ENCODE measurements at places on chromosomes 6 and 20.

- no peak for DNase-seq
Observed at GRCh38 chr20:59569305-59569704, 35.0 kb upstream of the PHACTR3 start.

DNA sequence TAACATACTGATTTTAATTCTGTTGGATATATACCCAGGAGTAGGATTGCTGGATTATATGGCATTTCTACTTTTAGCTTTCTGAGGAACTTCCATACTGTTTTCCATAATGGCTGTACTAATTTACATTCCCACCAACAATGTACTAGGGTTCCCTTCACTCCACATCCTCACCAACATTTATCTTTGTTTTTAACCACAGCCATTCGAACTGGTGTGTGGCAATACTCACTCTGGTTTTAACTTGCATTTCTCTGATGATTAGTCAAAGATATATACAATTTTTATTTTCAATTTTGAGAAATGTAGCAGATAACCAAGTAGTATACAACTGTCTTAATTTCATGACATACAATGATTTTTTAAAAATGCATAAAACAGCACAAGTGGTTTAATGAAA is 30.3 kb upstream of the ADGRG6 start:
- no peak for DNase-seq

DNA sequence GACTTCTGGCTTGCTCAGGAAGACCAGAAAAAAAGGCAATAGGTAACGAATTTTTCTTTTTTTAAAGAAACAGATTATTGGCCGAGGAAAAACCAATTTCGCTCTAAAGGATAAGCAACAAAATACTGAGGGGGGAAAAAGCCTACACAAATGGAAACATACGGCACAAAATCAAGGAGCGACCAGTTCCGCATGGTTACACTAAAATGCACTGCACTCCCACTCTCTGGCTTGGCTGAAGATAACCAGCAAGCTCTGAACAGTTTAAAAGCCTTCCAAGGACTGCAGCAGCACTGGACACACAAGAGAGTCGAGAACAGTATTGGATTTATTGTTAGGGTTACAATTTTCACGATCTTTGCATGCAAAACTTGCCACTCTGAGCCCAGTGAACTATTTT is 881 bp upstream of the MAP7 start:
- peak; percentile 68 for DNase-seq

DNA sequence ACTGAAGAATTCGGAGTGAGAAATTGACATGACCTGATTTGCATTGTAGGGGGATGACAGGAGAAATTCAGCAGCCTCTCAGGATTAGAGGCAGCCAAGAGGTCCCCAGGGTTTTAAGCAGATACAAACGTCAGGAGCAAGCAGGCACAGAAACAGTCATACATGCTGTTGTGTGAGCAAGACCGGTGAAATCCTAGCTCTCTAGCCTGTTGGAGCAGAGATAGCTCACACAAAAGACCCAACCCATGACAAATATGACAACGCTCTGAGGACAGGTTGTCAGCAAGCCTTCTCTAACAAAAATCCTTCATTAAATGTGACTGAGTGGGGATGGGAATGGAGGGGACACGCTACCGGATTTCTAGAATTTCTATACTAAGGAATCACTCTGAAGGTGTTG is 23.0 kb upstream of the AKAP12 start:
- no peak for DNase-seq

- DNase-seq: no peak
Observed at GRCh38 chr6:24621626-24622289, 24.2 kb downstream of the KIAA0319 start.

GRCh38 chr20:24702501-24703283 is 233.3 kb downstream of the SYNDIG1 start:
- DNase-seq: no peak

DNA sequence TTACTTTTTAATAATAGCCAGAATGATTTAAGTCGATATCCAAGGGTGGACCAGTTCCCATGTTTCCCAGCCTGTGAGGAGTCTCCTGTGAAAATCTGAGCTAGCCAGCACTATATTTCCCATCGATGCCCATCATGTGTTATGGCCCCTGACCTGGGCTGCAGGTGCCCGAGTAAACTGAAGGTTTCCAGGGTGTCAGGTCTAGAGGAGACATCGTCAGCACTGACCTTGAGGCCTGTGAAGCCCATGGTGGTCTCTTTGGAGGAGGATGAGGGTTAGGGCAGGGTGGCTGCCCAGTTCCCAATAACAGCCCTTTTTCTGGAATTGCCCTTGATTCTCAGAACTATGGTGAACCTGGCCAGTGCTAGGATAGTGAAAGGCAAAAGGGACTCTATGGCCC is 63.0 kb upstream of the TOP1 start:
- DNase-seq: no peak

GRCh38 chr6:52208612-52209011 is 22.4 kb downstream of the IL17A start:
- DNase-seq: no peak
